ENCODE measurements at places on chromosomes 5 and 9.

DNA sequence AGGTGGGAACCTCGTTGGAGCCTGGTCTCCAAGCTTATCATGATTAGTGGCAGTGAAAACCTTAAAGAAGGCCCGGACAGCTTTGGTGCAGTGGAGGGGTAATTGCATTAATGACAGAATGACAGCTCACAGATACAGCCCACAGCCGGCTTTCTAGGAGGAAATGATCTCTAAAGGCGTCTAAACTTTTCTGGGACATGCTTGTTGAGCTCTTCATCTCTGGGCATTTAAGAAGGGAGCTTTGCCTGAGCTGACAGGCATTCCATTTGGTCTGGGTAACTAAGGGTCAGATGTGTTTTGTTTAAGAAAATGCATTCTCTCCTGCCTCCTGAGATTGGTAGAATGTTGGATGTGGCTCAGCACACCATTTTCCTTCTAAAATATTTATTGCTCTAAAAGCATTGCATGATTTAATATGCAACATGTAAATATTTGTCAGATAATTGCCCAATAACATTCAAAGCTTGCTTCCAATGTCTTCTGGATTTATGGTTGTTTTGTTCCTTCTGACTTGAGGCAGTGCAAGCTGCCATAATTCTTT, 4.0 kb downstream of the ANKRD33B start:
- no peak overlapping the region for H3K4me3 ChIP-seq
- no peaks in the 10 kb centered on the region for H3K27me3 ChIP-seq
- DNase-seq: no peak
- no peaks in the 10 kb centered on the region for H3K36me3 ChIP-seq
- no peak overlapping the region for H3K27ac ChIP-seq
- peaks cover 52% of the 10 kb centered on the region for H3K4me1 ChIP-seq

DNA sequence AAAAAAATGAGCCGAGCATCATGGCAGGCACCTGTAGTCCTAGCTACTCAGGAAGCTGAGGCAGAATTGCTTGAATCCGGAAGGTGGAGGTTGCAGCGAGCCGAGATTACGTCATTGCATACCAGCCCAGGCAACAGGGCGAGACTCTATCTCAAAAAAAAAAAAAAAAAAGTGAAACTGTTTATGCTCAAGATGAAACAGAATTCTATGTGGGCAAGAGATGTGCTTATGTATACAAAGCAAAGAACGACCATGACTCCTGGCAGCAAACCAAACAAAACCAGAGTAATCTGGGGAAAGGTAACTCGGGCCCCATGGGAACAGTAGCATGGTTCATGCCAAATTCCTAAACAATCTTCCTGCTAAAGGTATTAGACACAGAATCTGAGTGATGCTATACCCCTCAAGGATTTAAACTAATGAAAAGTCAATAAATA, 32.6 kb upstream of the PLAC8L1 start:
- peaks cover 86% of the 10 kb centered on the region for H3K36me3 ChIP-seq
- no peak for DNase-seq
- H3K4me1 ChIP-seq: no peaks in the 10 kb centered on the region
- no peak overlapping the region for H3K27ac ChIP-seq
- H3K27me3 ChIP-seq: no peaks in the 10 kb centered on the region

- no peaks in the 10 kb centered on the region for H3K36me3 ChIP-seq
- no peaks in the 10 kb centered on the region for H3K27me3 ChIP-seq
- no peak for DNase-seq
- no peak overlapping the region for H3K27ac ChIP-seq
- peaks cover 12% of the 10 kb centered on the region for H3K4me1 ChIP-seq
These were observed 20.2 kb upstream of the MTMR12 start for GRCh38 chr5:32332966-32333365.

DNA sequence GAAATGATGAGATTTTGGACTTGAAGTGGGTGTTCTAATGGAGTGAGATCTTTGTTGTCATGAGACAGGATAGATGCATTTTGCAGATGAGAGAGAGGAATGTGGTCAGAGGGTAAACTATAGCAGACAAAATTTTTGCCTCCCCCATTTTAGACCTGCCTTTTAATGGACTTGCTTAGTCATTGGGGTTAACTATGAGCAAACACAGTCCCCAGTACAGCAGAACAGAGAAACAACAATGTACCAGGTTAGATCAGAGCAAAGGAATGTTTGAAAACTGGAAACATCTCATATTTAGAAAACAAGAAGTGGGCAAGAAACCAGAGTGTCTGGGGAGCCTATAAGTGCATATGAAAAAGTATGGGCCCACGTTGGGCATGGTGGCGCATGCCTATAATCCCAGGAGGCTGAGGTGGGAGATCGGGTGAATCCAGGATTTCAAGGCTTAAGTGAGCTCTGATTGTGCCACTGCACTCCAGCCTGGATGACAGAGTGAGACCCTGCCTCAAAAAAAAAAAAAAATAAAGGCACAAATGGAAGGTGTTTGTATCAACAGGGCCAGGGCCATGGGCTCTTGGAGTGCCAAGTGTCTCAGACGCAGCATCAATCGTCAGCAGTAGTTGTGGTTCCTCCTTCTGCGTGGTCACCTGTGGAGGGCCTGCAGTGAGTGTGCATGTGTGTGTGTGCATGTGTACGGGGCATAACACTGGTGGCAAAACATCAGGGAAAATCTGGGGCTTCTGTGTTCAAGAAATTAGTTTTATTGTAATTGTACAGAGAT, 214.4 kb upstream of the S1PR3 start:
- peaks cover 59% of the 10 kb centered on the region for H3K4me1 ChIP-seq
- no peaks in the 10 kb centered on the region for H3K36me3 ChIP-seq
- no peak for DNase-seq

DNA sequence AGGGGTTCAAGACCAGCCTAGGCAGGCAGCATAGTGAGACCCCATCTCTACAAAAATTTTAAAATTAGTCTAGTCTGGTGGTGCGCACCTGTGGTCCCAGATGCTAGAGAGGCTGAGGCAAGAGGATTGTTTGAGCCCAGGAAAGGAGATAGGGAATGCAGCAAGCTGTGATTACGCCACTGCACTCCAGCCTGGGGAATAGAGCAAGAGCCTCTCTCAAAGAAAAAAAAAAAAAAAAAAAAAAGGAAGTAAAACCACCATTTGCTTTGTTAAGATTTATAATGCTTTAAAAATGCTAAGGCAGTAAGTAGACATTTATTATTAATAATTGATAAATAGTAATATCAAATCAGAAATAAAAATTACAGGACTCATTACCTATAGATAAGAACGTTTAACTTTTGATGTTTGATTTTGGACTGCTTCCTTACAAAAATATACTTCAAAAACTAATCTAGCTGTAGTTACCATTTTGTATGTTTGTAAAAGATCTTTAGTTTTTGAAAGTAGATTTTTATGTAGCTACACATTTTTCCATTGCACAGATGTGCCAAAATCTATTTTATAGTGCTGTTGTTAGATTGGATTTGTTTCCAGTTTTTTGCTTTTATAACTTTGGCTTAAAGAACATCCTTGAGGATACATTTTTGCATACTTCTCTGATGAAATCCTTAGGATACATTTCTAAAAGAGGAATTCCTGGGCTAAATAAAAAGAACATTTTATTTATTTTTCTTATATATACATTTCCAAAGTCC, 86.4 kb downstream of the INIP start:
- H3K27ac ChIP-seq: no peak overlapping the region
- no peaks in the 10 kb centered on the region for H3K4me1 ChIP-seq
- no peak overlapping the region for H3K4me3 ChIP-seq
- H3K36me3 ChIP-seq: no peaks in the 10 kb centered on the region

GRCh38 chr5:135435467-135436330, 11.4 kb downstream of the DCANP1 start:
- H3K27ac ChIP-seq: no peak overlapping the region
- no peak overlapping the region for H3K4me3 ChIP-seq
- no peaks in the 10 kb centered on the region for H3K27me3 ChIP-seq
- no peaks in the 10 kb centered on the region for H3K36me3 ChIP-seq
- no peak for DNase-seq
- peaks cover 31% of the 10 kb centered on the region for H3K4me1 ChIP-seq

DNA sequence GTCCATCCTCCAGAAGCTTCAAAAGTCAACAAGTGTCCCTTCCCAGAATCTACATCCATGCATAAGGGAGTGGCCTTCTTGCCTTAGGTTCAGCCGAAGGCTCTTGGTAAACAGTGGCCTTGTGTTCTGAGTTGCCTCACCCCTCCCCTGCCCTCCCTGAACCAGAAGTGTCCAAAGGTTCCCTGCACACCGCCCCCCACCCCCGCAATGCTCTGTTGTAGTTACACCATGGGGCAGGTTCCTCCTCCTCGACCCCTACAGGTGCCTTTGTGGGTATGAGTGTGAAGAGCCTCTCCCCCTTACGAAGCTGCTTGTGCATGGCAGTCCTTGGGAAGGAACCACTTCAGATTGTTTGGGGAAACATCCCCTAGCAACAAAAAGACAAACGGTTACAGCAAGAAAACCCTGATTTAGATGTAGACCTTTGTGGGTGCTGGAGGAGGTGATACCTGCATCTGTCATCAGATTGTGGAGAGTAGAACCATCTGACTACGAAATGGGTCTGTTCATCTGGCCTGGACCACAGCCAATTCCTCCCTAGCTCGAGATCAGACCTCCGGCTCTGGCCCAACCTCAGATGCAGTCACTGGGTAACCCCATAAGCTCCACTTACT, 7.1 kb downstream of the SPACA9 start:
- H3K27ac ChIP-seq: no peak overlapping the region
- DNase-seq: no peak
- H3K4me1 ChIP-seq: no peaks in the 10 kb centered on the region
- H3K4me3 ChIP-seq: no peak overlapping the region
- peaks cover 6% of the 10 kb centered on the region for H3K36me3 ChIP-seq

DNA sequence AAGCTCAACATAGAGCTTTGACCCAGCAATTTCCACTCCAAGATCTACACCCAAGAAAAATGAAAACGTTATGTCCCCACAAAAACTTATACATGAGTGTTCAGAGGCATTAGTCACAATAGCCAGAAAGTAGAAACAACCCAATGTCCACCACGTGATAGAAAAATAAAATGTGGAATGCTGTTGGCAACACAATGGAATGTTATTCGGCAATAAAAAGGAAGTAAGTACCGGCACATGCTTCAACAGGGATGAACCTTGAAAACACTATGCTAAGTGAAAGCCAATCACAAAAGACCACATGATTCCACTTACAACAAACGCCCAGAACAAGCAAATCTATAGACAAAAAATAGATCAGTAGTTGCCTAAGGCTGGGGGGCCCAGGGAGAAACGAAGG, 6.0 kb downstream of the UBQLN1 start:
- peaks cover 87% of the 10 kb centered on the region for H3K4me1 ChIP-seq
- H3K4me3 ChIP-seq: peak overlapping the region; percentile 24
- H3K27me3 ChIP-seq: no peaks in the 10 kb centered on the region
- peak overlapping the region; percentile 50 for H3K27ac ChIP-seq

Measured in left ventricle myocardium inferior (tissue), 1 donor.